ENCODE measurements at places on chromosomes 11 and 22.
A peak's percentile ranks its signal among the peaks of the same experiment; 100 is the strongest.

DNA sequence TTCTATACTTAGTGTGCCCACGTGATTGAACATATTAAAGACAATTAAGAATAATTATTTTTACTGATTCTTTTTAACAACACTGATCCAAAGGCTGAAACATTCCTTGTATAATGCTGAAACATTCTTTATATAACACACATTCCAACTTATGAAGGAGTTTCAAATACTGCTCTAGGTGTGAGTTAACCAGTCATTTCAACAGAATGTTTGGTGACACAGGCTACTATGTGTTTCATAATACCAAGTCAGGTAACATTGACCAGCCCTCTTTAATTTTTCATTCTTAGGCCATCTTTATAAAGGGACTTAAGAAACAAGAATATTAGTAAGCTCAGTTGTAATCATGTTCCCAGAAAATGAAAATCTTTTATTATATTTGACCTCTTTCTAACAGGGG is 136.6 kb downstream of the ELP4 start:
- no peak for DNase-seq

DNA sequence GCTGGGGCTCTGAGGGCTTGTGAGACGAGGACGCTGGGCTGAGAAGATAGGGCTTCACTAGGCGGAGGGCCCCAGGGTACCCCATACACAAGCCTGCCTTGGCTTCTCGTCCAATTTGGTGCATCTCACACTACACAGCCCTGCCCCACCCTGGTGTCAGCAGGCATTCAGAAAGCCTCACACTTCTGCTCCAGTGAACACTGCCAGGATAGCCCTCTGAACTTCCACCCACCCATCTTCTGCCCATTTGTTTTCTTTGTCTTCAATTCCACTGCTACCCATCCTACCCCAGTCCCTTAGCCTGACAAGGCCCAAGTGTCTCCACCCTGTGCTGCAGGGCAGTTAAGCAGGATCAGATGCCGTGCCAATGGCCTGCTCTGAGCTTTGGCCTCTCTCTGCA is 1.9 kb upstream of the BUD13 start:
- no peak for DNase-seq

DNA sequence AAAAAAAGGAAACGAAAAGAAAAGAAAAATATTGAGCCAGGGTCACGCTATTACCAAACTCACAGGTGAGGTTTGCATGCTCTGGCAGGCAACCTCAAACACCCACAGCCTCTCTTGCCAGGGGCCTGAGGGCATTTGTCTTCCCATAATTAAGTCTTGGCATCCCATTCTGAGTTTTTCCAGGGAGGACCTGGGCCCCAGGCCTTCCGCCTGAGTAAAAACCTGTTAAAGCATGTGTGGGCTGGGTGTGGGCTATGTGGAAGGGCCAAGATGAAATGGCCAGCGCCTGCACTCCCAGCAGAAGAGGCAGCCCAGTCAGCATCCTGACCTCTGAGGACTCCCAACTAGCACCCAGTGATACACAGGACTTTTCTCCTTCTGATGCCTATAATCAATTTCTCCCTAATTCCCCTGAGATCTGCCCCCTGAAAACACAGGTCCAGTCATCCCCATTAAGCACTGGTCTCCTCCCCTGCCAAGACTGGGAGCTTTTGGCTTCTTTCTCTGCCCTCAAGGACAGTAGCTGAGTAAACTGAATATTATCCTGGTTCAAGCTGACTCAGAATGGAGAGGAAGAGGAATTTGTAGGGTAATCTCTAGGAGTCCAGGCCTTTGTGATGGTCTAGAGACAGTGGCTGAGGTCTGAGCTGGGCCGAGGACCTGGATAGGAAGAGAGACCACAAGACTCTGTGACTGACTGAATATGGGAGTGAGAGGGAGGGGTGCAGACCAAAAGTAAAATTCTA is 35.6 kb upstream of the ACER3 start:
- no peak for DNase-seq

GRCh38 chr11:64971421-64972233 is at the start of gene MAJIN:
MAJIN (minus strand) TSS chr11:64972108; CDS start chr11:64959405, 12,703 bp downstream.
- DNase-seq = peak; percentile 40

DNA sequence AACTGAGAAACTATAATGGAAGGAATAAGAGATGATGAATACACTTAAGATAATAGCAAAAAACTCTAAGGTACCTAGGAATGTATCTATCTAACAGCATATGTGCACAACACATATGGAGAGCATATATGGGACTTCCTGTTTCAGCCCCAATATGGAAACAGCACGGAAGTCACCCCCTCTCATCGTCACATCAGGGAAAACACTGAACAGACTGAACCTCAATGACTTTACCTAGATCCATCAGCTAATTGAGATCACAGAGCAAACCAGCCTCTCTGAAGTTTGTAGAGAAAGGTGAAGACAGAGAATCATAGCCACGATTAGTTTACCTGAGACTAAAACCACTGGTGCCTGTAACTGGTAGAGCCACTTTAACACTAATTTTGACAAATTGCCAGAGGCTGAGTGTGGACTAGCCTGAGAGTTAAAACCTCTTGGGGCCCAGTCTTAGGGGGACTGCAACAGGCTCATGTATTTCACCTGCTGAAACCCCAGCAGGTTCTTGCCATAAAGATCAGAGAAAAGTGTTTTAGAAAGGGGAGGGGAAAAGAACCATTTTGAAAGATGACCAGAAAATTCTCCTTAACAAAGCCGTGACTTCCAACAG is 722.6 kb downstream of the TBC1D22A start:
- no peak for DNase-seq

- no peak for DNase-seq
These were observed 992.5 kb downstream of the OPCML start for GRCh38 chr11:132539590-132540368.

- no peak for DNase-seq
These were observed 81.0 kb downstream of the PHF21B start for GRCh38 chr22:44928711-44929358.

DNA sequence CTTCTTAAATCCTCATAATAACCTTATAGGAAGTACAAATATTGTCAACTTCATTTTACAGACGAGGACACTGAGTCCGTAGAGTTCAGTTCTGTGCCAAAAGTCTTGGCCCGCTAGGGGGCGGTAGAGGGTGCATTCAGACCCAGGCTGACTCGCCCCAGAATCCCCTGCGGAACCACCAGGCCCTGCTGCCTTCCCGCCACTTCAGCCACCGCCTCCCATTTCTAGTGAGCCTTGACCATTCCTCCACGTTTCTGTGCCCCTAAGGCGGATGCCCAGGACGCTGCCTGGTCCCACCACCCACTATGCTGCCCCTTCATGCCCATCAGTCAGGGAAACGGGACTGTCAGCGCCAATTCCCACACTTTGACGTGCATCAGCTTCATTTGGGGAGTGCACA is 19.1 kb downstream of the SYT13 start:
- DNase-seq = no peak

- no peak for DNase-seq
These were observed 7.1 kb upstream of the CDC42EP2 start for GRCh38 chr11:65307298-65308229.

DNA sequence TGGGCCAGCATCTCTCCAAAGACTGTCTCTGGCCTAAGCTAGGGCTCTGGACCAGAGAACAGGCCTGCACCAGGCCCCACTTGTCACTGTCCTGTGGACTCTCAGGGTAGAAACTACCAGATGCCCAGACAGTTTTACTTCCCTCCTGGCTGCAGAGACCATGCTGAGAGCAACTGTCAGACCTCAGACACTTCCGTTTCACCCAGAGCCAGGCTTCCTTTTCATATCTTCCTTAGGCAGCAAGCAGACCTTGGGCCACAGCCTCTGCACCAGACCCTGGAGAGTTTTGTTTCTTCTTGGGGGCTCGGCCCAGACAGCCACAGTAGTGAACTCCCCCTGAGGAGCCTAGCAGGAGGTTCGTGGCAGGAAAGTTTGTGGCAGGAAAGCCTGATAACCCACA is 12.1 kb upstream of the FCHSD2 start:
- DNase-seq = peak; percentile 68

GRCh38 chr11:129976328-129976727 is 26.3 kb downstream of the PRDM10 start:
- no peak for DNase-seq

- no peak for DNase-seq
These were observed 78.4 kb upstream of the TP53I11 start for GRCh38 chr11:45028911-45029682.

- no peak for DNase-seq
These were observed 9.2 kb downstream of the KCNC1 start for GRCh38 chr11:17743808-17744119.

- no peak for DNase-seq
These were observed 1404.2 kb downstream of the BRD1 start for GRCh38 chr22:48423481-48423911.

- DNase-seq = no peak
These were observed 18.1 kb downstream of the RNF141 start for GRCh38 chr11:10522921-10523320.

GRCh38 chr11:110071197-110071596 is 22.0 kb upstream of the ZC3H12C start:
- DNase-seq = no peak

DNA sequence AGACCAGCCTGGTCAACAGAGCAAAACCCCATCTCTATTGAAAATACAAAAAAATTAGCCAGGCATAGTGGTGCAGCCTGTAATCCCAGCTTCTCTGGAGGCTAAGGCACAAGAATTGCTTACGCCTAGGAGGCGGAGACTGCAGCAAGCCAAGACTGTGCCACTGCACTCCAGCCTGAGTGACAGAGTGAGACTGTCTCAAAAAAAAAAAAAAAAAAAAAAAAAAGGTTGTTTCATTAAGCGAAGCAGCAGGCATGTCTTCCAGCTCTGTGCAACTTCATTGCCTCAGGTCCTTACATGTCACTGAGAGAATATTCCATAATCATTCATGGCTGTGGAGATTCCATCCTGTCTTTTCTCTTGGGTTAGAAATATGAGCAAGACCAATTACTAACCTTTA is 16.9 kb downstream of the GAB2 start:
- DNase-seq = no peak

GRCh38 chr11:108199446-108200321 is 22.8 kb downstream of the NPAT start:
- DNase-seq = peak; percentile 82

DNA sequence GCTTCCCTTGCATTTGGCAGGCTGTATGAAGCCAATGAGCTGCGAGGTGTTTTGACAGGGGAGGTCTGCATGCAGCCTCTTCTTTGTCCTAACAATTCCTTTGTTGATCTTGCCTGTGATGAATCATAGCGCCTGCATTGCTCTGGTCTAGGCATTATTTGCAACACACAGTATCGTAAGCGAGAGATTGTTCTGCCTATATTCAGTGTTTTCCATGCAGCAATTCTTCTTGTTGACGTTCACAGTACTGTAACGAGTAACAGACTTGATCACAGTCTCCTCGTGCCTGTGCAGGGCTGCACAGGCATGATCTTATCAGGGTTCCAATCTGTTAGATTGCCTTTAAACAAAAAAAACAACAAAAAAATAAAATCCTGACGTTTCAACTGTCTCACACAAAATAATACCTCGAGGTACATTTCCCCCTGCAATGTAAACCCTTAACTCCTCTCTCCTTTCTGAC is 13.9 kb upstream of the ADSL start:
- no peak for DNase-seq

GRCh38 chr11:60763692-60764369 is 7.2 kb downstream of the MS4A15 start:
- DNase-seq = no peak

GRCh38 chr11:115385226-115385625 is 119.0 kb downstream of the CADM1 start:
- DNase-seq = no peak

DNA sequence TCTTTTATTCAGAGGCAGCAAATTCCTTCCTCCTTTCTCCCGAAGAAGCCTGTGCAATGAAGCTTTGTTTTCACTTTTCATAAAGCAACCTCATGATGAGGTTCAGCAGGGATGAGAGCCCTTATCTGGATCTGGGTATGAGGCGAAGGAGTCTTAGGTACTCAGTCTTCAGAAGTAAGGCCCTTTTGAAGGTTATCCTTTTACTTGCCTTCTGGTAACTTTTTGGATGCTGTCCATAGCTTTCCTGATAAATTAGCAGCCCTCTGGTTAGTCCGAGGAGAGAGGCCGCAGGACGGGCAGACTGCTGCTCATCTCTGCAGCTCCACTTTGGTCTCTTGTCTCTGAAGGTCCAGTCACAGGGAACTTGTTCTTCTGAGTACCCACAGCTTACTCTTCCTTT is 1.1 kb downstream of the TRIM22 start:
- DNase-seq = no peak

DNA sequence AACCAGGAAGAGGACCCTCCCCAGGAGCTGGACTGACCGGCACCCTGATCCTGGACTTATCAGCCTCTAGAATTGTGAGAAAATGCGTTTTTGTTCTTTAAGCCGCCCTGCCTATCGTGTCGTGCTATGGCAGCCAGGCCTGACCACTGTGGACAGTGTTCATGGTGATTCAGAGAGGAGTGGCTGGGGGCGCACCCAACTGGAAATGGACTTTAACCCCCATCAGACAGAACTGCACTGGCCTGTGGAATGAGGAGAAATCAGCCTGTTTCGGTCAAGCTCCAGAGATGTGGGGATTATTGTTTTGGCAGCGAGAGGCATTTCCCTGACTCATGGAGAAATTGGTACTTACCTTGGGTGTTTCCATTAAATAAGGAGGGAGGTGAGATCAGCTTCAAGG is 1437.8 kb downstream of the BRD1 start:
- no peak for DNase-seq

DNA sequence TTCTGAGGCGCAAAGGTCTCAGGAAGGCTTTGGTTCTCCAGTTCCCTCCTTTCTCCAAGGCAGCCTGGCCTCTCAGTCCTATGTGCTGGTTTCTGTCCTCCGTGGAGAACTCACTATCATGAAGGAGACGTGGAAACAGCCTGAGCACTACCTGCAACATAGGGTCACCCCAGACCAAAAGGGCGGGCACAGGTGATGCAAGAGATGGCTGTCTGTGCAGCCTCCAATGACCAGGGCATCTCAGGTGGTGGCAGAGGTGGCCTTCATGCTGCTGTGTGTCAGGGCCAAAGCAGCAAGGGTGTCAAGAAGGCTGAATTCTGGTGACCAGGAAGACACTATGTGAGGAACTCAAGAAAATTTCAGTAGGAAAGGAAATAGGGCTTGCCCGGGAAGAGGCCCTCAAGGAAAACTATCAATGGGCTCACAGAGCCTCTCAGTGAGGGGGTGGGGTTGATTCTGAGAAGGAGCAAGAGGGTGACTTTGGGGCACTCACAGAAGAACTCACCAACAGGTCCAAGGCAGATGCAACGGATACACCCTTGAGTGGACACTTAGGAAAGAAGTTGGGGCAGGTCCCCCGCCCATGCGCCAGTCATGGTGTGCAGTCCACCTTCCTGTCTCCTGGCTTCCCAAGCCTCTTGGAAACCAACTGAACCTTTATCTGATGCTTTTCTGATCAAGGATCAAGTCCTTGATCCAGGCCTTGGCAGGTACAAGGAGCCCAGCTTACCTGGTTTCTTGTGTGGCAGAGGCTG is 212.3 kb upstream of the B3GAT1 start:
- DNase-seq = no peak

GRCh38 chr22:37377927-37378326 is 49.4 kb downstream of the ELFN2 start:
- DNase-seq = no peak

GRCh38 chr11:127564810-127565209 is 564.2 kb upstream of the KIRREL3 start:
- DNase-seq = no peak

- peak; percentile 63 for DNase-seq
These were observed at the start of gene GRK2 for GRCh38 chr11:67266449-67267187. GRK2 (plus strand) TSS chr11:67266473; CDS start chr11:67266700, 227 bp downstream.
